Activated T-cell treated with anti-CD3 and anti-CD28 coated beads for 24 hours (primary cell): ENCODE measurements at places on chromosomes 11 and 22.

DNA sequence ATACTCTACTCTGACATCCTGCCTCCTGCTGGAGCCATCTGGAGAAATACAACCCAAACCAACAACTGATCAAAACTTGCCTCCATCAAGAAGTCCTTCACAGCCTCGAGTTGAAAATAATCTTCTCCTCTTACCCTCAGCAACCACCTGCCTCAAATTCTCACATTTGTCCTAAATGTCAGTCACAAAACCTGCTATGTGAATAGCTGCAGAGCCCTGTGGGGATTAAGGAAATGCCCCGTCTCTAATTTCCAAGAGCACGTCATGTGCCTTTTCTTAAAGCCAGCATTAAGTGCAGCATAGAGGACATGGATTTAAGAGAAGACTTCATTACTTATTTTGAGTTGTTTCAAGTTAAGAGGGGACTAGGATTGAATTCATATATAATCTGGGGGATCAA is 105.9 kb downstream of the TRPC6 start:
- no peak for DNase-seq

DNA sequence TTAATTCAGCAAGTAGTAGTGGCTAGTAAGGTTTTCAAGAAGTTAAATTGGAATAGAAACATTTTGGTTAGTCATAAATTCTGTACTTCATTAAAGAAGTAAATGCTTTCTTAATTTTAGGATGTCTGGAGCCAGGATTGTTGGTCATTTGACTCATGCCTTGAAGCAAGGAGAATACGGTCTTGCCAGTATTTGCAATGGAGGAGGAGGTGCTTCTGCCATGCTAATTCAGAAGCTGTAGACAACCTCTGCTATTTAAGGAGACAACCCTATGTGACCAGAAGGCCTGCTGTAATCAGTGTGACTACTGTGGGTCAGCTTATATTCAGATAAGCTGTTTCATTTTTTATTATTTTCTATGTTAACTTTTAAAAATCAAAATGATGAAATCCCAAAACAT is 25.8 kb downstream of the ACAT1 start:
- no peak for DNase-seq

- DNase-seq = no peak
Observed at GRCh38 chr11:77442394-77443053, 31.4 kb downstream of the PAK1 start.

DNA sequence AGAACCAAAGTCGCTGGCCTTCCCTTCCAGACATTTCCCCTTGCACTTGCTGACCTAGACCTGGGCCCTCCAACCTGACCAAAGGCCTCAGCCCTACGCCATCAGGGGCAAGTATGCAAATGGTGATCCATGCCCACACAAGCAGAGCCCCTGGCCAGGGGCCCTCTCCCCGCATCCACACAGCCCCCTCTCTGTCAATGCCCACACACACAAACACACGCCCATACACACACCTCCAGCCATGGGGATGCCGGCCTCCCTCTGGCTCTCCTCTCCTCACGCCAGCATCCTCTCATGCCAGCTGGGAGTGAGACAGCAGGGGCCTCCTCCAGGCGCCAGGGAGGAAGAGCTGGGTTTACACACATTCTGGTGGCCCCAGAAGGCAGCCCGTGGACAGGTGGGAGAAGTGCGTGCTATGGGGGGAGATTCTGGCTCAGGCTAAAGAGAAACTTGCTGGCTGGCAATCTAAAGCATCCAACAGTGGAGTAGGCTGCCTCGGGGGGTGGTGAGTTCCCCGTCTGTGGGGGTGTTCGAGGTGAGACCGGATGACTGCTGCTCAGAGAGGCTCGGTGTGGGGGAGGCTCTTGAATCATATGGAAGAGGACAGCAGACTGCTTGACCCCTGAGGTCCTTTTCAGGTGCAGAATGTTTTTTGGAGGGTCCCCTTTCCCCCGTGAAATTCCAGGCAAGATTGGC is 4.8 kb downstream of the NRXN2 start:
- no peak for DNase-seq

DNA sequence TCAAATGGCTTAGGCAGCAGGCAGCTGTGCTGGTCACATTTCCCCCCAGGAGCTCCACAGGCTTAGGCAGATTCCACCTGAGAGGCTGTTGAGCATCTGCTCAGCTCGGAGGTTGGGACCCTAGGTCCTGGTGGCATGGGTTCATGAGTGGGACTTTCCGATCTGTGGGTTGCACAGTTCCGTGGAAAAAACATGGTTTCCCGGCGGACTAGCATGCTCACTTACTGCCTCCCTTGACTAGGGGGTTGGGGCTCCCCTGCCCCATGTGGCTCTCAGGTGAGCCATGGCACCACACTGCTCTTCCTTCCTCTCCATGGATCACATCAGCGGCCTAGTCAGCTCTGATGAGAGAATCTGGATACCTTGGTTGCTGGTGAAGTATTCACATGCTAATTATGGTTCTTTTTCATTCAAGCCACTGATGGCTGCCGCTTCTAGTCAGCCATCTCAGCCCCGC is 685.1 kb downstream of the METTL15 start:
- DNase-seq = no peak

GRCh38 chr11:80930038-80930437 is 1489.2 kb upstream of the TENM4 start:
- DNase-seq = no peak

DNA sequence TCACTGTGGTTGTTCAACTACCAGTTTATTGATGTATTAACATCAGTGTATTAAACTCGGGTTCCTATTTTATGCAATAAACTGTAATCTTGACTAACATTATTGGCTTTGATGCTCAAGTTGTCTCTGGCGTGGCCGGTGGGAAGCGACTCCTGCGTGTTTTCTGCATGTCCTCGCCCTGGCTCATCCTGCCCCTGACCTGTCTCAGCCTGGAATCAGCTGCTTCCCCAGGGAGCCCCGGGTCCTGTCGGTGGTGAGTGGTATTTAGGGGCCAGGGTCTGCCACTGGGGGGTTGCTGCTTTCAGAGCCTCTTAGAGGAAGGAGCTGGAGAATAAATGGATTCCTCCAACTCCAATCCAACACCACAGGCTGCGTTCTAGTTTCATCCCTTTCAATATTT is 22.5 kb downstream of the IFITM10 start:
- no peak for DNase-seq

- no peak for DNase-seq
Observed at GRCh38 chr11:2300290-2300935, 1.3 kb downstream of the C11orf21 start.
